Stimulated activated CD4-positive, alpha-beta T cell treated with anti-CD3 and anti-CD28 coated beads, Interleukin-15, amount 100 ng/mL, for 1 hour (primary cell): ENCODE measurements at places on chromosomes 16 and 17.

DNA sequence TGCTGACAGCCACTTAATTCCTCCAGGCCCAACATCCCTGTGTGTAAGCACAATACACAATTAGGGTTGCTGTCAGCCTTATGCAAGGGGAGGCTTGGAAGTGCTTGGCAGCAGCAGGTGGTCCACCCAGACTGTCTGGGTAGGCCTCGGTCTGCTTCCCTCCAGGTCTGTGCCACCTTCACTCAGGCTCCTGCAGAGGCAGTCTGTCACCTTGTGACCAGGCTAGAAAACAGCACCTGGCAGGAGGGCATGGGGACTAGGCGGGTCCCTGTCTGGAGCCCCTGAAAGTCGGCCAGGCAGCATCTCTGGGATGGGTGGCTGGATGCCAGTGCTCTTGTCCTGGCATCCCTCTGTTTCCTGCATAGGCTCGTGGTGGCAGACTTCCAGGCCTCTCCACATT is 578.1 kb downstream of the KCNJ18 start:
- no peak for DNase-seq

- no peak for DNase-seq
Observed at GRCh38 chr17:45171338-45172231, 9.9 kb downstream of the HEXIM2 start.

GRCh38 chr17:55068862-55069811 is 100.6 kb downstream of the STXBP4 start:
- no peak for DNase-seq

DNA sequence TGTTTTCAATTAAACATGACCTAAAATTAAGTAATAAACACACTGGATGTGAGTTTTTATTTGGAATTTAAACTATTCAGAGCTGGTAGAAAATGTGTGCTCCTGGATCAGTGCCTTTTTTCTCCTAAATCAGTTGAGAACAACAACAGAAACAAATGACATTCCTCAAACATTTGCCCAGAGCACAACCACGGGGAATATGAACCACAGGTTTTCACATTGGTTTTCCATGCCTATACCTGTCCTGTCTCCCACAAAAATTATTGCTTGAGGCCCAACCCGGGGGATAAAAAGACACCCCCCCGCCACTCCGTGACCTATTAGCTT is 6.8 kb downstream of the HSBP1 start:
- no peak for DNase-seq

DNA sequence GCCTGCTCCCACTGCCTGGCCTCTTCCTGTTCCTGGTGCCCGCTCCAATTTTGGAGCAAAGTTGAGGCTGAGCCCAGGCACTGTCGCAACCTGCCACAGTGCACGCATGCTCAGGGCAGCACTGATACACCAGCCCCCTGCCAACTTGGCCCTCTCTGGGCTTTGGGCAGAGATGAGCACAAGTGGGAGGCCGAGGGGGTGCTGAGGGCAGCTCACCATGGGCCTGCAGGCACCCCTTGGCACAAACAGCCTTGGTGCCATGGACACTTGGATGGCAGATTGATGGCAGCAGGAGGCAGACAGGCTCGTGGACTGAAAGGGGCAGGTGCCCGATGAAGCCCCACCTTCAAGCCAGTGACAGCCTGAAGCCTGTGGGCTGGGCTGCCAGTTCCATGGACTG is 42.9 kb downstream of the PIGL start:
- no peak for DNase-seq

DNA sequence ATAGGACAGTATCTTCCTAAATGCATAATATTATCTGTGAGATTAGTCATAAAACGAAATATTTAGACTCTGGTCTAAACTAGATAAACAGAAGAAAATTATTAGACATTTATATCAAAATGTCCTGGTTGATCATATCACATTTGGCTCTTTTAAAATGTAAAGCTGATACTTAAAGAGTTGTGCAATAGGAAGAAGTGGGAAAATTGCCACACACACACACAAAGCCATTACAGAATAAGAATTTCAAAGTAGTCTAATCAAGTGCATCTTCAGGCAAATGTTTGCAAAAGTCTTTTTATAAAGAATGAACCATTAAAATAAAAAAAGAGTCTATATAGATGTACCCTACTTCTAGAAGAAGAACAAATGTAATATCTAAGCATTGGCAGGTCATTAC is 301.7 kb downstream of the KIF2B start:
- no peak for DNase-seq

GRCh38 chr16:80931801-80932707 is 74.6 kb downstream of the CMC2 start:
- no peak for DNase-seq

DNA sequence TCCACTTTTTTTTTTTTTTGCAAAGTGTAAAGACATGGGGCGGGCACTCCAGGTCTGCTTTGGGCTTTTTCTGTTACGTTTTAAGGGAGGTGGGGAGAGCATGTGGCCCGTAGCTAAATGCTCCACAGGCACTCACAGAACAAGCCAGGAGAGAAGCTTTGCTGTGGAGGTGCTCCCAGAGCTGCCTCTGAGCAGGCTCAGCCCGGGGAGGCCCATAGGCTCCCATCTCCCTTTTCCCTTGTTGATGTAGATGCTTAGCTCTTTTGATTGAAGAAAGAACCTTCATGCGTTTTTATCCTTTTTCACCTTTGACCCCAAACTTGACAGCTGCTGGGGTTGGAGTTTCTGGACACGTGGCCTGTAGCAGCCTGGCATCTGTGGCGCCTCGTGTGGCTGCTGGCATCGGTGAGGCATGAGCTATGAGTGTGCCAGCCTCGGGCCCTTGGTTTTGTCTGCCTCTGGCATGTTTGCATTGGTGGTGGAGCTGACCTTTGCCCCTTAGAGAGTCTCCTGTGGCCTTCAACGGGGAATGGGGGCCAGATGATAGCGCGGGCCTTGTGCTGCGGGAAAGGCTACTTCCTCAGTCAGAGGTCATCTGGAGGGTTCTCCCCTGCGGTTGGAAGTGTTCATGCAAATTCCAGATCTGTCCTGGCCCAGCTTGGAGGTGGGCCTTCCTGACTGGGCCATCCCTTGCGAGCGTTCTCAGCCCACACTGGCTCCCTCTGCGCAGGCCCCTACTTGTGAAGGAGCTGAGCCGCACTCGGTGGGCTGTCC is 20.0 kb upstream of the IL17C start:
- DNase-seq, result no peak

DNA sequence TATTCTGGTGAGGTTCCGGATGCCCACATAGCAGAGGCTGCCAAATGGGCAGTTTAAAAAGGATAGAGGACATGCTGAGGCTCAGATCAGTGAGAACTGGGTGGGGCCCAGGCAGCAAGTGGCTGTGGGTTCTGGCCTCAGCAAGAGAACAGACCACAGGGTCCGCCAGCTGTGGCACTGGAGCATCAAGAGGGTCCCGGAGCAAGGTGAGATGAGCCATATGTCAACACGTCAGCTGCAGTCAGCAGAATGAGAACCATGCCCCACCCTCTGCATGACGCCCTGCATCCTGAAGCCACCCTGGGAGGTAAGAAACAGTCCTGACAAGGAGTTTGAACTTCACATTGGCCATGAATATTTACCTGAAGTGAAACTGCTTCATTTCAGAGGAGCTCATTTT is 20.1 kb upstream of the CCL5 start:
- no peak for DNase-seq

GRCh38 chr17:71470062-71470461 is 650.8 kb upstream of the SOX9 start:
- DNase-seq, result no peak

- no peak for DNase-seq
Observed at GRCh38 chr16:23670137-23670776, 8.4 kb upstream of the PLK1 start.

GRCh38 chr16:61385392-61386071 is 650.7 kb downstream of the CDH8 start:
- DNase-seq, result no peak

DNA sequence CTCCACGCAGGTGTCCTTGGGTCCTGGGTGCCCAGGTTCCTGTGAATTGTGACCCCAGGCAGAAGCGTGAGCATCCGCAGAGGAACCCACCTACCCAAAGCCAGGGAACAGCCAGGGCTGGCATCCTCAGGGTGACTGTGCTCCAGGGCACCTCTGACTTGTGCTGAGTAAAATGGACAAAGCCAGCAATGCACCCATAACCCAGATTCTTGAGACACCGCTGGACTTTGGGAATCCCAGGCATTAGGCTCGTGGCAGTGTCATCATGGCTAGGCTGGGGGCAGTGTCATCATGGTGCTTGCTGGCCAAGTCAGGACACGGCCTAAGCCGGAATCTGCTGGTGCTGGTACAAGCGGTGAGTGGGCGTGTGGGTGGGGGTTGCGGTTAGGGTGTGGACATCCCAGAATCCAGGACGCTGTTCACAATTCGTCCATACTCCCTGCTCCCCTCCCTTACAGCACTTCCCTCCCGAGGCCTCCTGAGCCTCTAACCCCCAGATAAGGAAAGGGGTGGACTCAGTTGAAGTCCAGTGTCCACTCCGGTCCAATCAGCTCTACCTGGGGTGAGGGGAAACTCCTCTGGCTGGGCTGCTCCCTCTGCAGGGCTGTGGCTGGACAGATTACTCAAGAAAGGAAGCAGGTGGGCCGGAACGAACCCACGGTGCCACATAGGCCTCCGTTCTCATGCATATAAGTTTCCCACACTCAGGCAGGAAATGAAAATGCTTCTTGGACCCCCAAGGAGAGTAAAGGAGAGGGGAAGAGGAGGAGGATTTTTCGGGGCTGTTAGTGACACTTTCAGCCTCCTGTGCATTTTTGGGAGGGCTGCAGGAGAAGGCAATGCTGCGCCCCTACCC is 138.9 kb downstream of the SEC14L1 start:
- DNase-seq, result no peak

GRCh38 chr16:87657621-87658192 is 55.4 kb downstream of the JPH3 start:
- no peak for DNase-seq

DNA sequence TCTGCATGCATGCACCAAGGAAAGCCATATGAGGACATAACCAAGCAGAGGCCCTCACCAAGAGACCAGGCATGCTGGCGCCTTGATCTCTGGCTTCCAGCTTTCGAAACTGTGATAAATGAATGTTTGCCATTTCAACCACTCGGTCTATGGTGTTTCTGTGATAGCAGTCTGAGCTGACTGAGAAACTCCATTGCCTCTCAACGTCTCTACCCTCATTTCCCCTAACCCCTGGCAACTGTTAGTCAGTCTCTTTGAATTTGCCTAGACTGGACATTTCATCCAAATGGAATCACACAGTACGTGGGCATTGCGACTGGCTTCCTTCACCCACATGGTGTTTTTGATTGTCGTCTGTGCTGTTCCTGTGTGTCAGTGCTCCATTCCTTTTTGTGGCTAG is 88.0 kb upstream of the MPHOSPH6 start:
- no peak for DNase-seq

- no peak for DNase-seq
Observed at GRCh38 chr17:83018658-83019193, 60.7 kb upstream of the METRNL start.

GRCh38 chr17:5110816-5111215 is 862 bp downstream of the ZNF232 start:
- DNase-seq, result no peak

DNA sequence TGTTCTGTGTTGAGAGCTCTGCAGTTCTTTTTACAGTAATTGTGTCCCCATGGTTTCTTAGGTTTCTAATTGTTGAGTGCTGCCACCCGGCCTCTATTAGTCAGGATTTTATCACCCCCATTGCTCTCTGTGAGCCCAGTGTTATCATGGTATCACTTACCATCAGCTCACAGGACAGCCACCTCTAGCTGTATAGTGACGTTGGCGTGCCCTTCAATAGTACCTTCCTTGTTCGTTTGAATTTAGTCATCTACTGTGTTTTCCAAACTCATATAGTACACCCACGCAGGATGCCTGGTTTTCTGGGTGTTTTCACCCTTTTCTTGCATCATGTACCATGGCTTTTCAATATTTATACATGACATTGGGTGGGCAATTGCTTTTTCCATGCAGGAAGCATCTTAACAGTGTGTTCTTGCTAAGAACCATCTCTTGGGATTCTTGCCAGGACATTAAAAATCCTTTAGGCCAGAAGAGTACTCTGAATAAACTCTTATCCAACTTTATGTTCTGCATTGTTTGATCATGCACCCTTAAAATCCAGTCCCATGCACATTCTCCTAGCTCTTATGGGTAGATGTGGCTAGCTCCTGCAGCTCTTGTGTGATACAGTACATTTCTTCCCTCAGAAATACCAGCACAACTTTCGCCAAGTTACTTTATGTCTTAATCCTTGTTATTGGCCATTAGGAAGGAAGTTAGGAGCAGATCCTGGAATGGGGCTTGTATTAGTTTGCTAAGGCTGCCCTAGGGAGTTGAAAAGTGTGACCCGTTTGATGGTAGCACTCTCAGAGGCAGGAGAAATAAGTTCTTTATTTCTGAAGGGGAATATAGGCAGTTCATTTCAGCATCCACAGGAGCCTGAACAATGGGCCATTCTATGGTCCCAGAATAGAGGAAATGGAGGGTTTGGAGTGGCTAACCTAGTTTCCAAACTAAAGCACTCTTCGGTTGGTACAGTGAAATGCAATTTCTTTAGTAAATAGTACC is 11.3 kb upstream of the ABCA10 start:
- DNase-seq, result no peak

- DNase-seq, result no peak
Observed at GRCh38 chr17:67072885-67073284, 28.5 kb downstream of the CACNG1 start.

DNA sequence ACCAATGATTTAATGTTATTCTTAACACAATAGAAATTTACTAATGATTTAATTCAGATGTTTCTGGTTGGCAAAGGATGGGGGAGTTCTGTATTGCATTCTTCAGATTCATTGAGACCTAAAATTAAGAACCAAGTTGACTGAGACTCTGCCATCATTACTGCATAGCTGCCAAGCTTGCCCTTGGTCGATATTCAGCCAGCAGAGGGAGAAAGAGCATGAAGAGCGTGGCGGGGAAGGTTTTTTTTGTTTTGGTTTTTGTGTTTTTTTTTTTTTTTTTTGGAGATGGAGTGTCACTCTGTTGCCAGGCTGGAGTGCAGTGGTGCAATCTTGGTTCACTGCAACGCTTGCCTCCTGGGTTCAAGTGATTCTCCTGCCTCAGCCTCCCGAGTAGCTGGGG is 659.4 kb upstream of the EEF2KMT start:
- no peak for DNase-seq

- no peak for DNase-seq
Observed at GRCh38 chr17:222172-222571, 40.7 kb upstream of the DOC2B start.
